ENCODE measurements at places on chromosomes 2 and 18. TPM values are rescaled to one million over a fixed set of nuclear protein-coding genes. Genes with fewer than 3 reads are reported as not detected.

The SLC38A11 gene
- total RNA-seq, result 5.4 TPM

The SLC5A7 gene
- total RNA-seq, result not detected

The MRO gene
- not detected for total RNA-seq

The AQP12A gene
- not detected for total RNA-seq

The KCNS3 gene
- 0.41 TPM for total RNA-seq

The GCKR gene
- not detected for total RNA-seq

The CLASP1 gene
- 93.1 TPM for total RNA-seq

The ASB18 gene
- not detected for total RNA-seq

The LAMA1 gene
- total RNA-seq, result not detected

The VWC2L gene
- not detected for total RNA-seq

The BUB1 gene
- 1.6 TPM for total RNA-seq

The FAM110C gene
- total RNA-seq, result not detected

The CCDC85A gene
- not detected for total RNA-seq

The C1GALT1C1L gene
- total RNA-seq, result not detected

The CAPN13 gene
- not detected for total RNA-seq

The METTL4 gene
- total RNA-seq, result 23.9 TPM

The PIEZO2 gene
- total RNA-seq, result not detected

The DCDC2C gene
- total RNA-seq, result not detected

The SPAG16 gene
- total RNA-seq, result 9.5 TPM

The SIGLEC15 gene
- not detected for total RNA-seq

The LDLRAD4 gene
- 36.3 TPM for total RNA-seq

The IL36G gene
- total RNA-seq, result not detected

The IL1RL1 gene
- total RNA-seq, result not detected

The ARID5A gene
- 100 TPM for total RNA-seq

The MC2R gene
- not detected for total RNA-seq

The ARHGEF33 gene
- 0.20 TPM for total RNA-seq

The TSHZ1 gene
- 9.0 TPM for total RNA-seq

The RNF152 gene
- 0.49 TPM for total RNA-seq

The SLC23A3 gene
- 16.6 TPM for total RNA-seq

The HOXD13 gene
- total RNA-seq, result not detected

The TUBB8B gene
- 0.49 TPM for total RNA-seq

The SERPINB5 gene
- not detected for total RNA-seq

The PSMA8 gene
- 1.0 TPM for total RNA-seq

The SCN3A gene
- total RNA-seq, result 6.0 TPM

The DLX2 gene
- total RNA-seq, result 0.52 TPM

The SANBR gene
- total RNA-seq, result 6.6 TPM

The CYP27A1 gene
- 0.39 TPM for total RNA-seq

The REG3G gene
- total RNA-seq, result not detected

The REG3A gene
- total RNA-seq, result not detected

The CIDEA gene
- not detected for total RNA-seq

The ABCG8 gene
- not detected for total RNA-seq

The NEURL3 gene
- not detected for total RNA-seq

The ABCG5 gene
- total RNA-seq, result not detected

The UGT1A10 gene
- not detected for total RNA-seq

The ICA1L gene
- 6.8 TPM for total RNA-seq

The MYO7B gene
- total RNA-seq, result 2.6 TPM

The TRIM43 gene
- not detected for total RNA-seq

The SCN7A gene
- not detected for total RNA-seq

The IGFBP5 gene
- total RNA-seq, result not detected

The FBXO48 gene
- total RNA-seq, result 3.2 TPM

The GLB1L gene
- 4.1 TPM for total RNA-seq

The TCF7L1 gene
- total RNA-seq, result 0.67 TPM

The RETSAT gene
- total RNA-seq, result 28.1 TPM

The MOCOS gene
- total RNA-seq, result 0.05 TPM

The OSR1 gene
- not detected for total RNA-seq

The GPBAR1 gene
- total RNA-seq, result 0.81 TPM

All from B cell (primary cell).